CMK (cell line): ENCODE measurements at places on chromosomes 5 and 9.

DNA sequence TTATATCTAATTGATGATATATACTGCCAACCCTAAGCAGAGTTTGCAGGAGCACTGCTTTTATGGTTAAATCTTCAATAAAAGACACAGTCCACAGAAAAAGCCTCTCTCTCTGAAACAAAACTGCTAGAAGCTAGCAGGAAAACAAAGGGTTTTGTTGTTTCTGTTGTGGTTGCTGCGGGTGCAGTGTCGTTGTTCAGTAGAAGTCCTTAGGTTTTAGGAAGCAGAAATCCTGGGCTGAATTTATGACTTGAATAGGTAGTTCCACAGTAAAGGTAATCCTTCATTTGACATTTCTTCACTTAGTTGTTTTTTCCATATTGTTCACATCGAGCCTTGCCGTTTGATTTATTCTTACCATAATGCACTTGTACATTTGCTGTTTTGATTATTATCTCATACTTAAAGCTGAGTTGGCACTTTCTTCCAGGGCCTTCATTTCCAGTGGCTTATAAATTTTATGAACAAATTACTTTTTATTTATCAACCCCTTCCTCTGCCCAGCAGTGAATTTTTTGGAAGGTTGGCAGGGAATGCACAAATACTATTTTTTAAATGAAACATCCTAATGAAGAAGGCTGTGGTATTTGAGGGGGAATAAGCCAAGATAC lies 209.6 kb upstream of the SLC30A5 start:
- DNase-seq = no peak

- no peak for DNase-seq
Observed at GRCh38 chr5:96633820-96634219, 28.4 kb upstream of the CAST start.

DNA sequence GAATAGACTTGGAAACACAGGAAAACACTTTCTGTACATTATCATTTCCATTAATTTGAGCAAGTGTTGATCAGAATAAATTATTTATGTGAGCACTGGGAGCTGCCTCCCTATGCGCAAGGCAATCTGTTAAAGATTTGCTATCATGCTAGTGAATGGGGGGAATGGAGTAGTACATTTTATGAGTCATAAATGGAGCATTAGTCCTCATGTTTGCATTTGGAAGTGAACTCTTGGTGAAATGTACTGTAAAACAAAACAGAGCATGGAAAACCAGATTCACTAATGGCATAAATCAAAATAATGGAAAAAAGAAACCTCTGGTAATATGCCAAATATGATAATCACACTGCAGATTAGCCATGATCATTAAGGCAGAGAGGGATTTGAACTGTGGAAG lies 40.5 kb upstream of the TMC1 start:
- DNase-seq = no peak

GRCh38 chr5:16586556-16586955 lies 30.2 kb downstream of the RETREG1 start:
- DNase-seq = no peak

GRCh38 chr9:136363106-136363948 lies at the start of gene DNLZ:
DNLZ (minus strand) TSS chr9:136363744; CDS start chr9:136363714, 30 bp downstream.
- DNase-seq = peak; percentile 90

GRCh38 chr5:137842296-137842695 lies 25.4 kb upstream of the MYOT start:
- DNase-seq = no peak

GRCh38 chr9:14243514-14244042 lies 70.4 kb downstream of the NFIB start:
- no peak for DNase-seq

GRCh38 chr9:6171667-6172066 lies 43.9 kb upstream of the IL33 start:
- DNase-seq = no peak

- DNase-seq = no peak
Observed at GRCh38 chr5:81749561-81750307, 1.2 kb downstream of the SSBP2 start.

- DNase-seq = no peak
Observed at GRCh38 chr9:131258698-131259431, 17.4 kb downstream of the FAM78A start.

GRCh38 chr9:135924628-135925338 lies 17.4 kb upstream of the CAMSAP1 start:
- DNase-seq = no peak

- no peak for DNase-seq
Observed at GRCh38 chr5:96943799-96944198, 7.9 kb downstream of the LNPEP start.

DNA sequence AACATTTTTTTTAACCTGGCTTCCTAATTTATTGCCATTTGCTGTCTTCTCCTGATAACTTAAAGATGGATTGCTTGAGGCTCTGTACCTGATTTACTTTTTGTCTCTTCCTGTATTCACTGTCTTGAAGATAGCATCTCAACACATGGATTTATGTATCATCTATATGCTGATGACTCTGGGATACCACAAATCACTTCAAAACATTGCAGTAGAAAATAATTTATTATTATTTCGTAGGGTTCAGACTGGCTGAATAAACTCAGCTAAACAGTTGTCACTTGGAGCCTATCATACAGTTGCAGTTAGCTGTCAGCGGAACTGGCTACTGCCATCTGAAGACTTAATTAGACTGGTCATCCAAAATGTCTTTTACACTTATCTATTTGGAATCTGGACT lies 1025.2 kb upstream of the CDH18 start:
- no peak for DNase-seq

DNA sequence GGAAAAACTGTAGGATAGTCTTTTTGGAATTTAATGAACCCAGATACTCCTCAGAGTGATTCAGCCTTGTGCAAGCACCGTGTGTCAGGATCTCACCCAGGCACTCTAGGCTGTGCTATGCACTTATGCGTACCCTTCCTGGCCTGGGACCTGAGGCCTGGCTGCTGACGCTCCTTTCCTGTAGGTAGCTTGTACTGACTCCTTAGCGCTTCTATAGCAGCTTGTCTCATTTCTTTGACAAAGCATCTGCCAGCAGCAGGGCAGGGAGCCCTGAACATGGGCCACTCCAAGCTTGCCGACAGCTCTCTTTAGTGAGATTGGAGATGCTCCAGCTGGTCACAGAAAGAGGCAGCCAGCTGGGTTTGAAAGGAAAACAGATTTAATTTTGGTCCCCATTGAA lies 147.3 kb downstream of the SGCD start:
- no peak for DNase-seq

DNA sequence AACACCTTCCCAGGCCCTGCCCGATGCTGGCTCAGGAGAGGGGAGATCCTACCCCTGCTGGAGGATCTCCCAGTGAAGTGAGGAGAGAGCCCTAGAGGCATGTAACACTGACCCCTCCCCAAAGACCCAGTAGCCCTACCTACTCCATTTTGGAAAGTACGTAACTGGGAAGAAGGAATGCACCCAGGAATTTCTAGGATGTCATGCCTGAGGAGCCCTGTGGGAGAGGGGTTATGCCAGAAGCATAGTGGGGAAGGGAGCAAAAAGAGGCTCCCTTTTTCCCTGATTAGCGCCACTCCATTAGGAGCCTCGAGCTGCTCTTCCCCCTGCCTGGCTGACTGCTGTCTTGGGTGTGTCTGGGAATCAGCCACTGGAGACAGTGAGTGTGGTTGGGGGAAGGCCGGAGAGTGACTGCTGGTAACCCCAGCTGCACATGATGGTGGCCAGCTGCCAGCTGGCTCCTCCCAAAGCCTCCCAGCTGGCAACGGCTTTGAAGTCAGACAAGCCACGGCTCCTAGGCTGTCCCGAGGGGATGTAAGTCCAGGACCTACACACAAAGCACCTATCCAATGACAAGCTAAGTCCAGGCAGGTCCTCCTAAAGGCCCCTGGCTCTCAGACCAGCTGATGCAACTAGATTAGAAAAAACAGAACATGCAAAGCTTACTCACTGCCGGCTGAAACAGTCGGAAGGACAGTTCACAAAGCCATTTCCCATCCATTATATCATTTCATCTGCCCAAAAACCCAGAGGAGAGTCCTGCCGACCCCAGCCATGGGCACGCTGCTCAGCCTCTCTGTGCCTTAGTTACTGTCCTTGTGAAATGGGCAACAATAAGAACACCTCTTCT lies 136.5 kb upstream of the ABCA1 start:
- peak; percentile 49 for DNase-seq

DNA sequence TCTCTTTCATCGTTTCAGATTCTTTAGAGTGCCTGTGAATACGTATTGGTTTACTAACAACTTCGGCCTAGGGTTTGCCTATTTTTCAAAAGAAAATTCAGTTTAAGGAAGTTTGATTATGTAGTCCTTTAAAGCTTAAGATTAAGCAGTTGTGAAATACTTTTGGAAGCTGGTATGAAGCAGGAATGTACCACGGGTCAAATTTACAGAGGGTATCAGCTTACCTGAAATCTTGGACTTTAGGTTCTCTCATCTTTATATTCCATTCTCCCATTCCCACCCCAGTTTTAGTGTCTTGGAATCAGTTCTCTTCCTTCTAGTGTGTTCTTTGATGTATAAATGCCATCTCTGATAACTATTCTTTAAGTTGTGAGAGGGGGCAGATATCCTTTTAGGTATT lies 53.2 kb downstream of the IQGAP2 start:
- DNase-seq = no peak

DNA sequence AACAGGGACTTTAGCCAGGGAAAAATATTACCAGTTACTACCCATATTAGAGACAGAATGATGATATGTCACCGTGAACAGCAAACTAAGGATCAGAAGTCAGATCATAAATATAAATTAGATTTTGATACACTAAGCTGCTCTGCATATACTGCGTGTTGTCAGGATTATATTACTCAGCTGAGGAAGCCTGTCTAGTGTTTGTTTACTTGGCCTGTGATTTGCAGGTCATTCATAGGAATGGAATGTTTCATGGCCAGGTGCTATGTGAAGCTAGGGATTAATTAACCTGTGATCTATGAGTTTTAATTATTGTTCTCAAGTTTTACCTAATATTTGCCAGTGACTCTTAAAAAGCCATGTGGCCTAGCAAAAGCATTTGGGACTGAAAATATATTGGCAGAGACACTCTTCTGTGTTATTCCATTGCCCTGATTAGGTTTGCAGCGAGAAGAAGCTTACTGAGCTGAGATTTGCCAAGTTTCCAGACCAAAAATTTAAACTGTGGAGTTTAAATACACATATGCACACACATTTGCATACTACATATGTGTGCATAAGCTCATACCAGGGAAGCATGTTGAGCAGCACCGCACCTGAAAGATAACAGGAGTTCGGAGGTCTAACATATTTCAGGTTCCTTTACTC lies 496.3 kb upstream of the GRIA1 start:
- DNase-seq = no peak

- DNase-seq = no peak
Observed at GRCh38 chr9:78189461-78189860, 46.4 kb upstream of the CEP78 start.

DNA sequence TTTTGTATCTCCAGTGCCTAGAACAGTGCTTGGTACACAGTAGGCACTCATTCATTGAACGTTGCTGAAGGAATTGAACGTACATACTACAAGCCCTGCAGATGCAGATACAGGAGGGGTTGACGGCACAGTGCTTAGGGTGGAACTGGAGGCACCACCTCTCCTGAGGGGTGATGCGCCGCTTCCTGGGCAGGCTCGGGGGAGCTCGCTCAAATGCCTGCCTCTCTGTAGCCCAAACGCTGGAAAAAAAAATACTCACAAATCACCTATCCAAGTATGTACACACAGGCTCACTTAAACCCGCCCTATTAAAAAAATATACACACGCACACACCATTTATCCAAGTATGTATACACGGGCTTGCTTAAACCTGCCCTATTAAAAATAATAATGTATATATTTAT lies 536 bp upstream of the COMMD10 start:
- no peak for DNase-seq

- DNase-seq = no peak
Observed at GRCh38 chr5:124460642-124461041, 285.8 kb downstream of the ZNF608 start.

- no peak for DNase-seq
Observed at GRCh38 chr9:18623221-18624079, 149.5 kb downstream of the ADAMTSL1 start.
